ENCODE measurements at places on chromosomes 4 and X.

GRCh38 chrX:38326086-38326485 is 1.2 kb downstream of the RPGR start:
- no peak for DNase-seq

DNA sequence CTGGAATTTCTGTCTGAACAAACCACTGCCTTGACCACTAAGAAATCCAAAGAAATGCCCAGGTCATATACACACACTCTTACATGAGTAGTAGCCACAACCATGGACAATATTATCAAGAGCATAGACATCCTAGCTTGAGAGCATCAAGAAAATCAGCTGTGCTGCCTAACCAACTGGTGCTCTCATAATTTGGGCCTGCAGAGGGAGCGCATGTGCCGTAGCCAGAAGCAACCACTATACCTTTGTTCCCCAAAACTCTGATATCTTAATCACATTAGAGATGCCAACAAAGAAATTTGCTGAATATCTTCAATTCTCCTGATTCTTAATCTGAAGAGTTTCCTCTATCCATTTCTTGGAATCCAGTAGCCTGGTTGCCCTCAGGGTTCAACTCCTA is 163.6 kb downstream of the ZNF674 start:
- peak; percentile 18 for DNase-seq

- no peak for DNase-seq
These were observed 605.1 kb downstream of the KCTD8 start for GRCh38 chr4:43843501-43843900.

DNA sequence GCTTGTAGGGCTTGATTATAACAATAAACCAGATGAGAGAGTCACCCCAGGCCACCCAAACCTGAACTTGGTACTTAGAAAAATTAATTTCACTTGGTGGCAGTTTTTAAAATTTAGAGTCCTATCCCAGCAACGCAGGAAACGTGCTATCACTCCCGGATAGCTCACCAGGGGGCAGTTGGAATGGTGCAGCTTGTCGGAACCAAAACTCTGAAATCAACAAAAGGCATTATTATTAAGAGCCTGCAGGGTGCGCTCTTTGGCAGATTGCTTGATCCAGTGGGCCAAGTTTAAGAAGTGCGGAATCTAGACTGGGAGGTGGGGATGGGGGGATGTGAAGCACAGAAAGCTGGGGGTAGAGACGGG is 2.4 kb downstream of the FRAS1 start:
- DNase-seq, result peak; percentile 11

- no peak for DNase-seq
These were observed 84.9 kb downstream of the ARHGAP6 start for GRCh38 chrX:11580789-11581188.

- DNase-seq, result no peak
These were observed 12.2 kb upstream of the FAM149A start for GRCh38 chr4:186092296-186092695.

DNA sequence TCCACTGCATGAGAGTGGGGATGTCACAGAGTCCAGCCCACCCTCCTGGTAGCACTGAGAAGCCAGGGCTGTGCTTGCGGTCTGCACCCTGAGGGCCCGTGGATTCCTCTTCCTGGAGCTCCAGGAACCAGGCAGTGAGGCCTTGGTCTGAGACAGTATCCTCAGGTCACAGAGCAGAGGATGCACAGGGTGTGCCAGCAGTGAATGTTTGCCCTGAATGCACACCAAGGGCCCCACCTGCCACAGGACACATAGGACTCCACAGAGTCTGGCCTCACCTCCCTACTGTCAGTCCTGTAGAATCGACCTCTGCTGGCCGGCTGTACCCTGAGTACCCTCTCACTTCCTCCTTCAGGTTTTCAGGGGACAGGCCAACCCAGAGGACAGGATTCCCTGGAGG is 2.7 kb downstream of the MAGEA1 start:
- no peak for DNase-seq

DNA sequence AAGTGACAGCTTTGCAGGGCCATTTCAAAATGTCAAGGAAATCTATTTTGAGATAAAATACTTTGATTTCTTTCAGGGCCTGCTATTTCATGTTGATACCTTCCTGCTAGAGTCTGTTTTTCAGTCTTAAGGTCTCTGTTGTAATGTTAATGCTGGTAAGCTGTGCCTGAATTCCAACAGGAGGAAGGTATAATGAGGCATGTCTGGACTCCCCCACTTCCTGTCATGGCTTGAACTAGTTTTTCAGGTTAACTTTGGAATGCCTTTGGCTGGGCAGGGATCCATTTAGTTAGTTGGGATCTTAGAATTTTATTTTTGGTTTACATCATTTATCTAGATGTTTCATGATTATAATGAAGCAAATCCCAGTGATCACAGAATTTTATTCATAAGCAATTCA is 279.0 kb downstream of the CFAP47 start:
- no peak for DNase-seq

GRCh38 chr4:181365671-181366070 is 877.5 kb upstream of the TENM3 start:
- no peak for DNase-seq

GRCh38 chrX:37854148-37854547 is 6.8 kb upstream of the DYNLT3 start:
- DNase-seq, result no peak

DNA sequence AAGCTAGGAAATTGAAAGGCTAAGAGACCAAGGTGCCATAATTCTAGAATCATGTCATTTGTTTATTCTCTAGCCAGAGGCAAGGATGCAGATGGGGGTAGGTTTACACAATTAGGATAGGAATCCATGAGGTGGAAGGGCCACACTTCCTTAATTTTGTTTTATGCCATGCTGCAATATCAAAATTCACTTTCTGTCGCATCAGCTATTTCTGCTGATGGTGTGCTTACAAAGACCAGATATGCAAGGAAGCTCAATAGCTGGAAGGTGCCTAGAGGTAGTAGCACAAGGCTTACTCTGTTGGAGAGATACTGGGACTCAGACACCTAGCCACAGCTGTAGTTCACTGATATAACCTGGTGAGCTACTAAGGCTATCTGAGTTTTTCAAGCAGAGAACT is 328.5 kb downstream of the ADGRL3 start:
- no peak for DNase-seq

DNA sequence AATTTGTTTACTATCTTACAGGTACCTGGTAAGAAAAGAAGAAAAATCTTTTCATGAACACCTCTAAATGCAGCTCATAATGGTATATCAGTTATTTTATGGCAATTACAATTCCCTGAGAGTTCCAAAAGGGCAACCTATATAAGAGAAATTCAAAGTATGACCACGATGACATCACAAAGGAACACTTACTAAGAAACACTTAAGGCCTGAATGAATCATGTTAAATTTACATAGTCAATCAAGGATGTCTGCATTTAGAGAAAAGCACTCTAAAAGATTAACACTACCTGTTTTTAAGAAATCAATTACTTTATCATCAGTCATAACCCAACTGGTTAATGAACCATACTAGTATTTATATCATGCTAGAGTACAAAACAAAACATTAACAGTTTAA is 63.9 kb downstream of the LCORL start:
- DNase-seq, result no peak

DNA sequence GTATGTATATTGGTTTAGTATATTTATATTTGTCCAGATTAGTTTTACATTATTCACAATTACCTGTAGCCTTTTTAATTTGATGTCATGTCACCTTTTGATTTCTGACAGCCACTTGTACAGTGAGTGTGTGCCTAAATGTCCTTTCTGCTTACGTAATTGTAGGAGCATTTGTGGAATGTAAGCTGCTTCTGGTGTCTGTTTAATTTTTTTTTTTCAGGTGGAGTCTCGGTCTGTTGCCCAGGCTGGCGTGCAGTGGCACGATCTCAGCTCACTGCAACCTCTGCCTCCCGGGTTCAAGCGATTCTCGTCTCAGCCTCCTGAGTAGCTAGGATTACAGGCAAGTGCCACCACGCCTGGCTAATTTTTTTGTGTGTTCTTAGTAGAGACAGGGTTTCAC is 91.2 kb upstream of the XAGE2 start:
- no peak for DNase-seq

DNA sequence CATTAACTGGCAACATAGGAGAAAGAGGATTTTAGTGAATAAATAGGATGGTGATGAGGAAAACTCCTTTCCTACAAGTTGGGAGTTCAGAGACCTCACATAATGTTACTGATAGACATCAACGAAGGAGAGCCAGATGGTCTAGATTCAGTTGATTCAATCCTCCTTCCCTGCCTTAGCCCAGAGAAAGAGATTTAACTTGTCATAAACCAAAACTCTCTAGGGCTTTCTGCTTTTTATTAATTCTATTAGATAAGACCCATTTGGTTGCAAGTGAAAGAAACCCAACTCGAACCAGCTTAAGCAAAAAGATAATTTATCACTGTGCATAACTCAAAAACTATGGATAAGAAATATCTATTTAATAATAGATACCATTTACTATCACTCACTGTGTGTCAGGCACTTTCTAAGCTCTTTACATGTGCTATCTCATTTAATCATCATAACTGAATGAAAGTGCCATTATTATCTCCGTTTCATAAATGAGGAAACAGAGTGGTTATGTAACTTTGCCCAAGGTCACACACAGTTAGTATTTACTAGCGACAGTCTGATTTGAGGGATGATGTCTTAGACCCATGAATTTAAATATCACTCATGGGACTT is 4.3 kb upstream of the UNC5C start:
- no peak for DNase-seq

DNA sequence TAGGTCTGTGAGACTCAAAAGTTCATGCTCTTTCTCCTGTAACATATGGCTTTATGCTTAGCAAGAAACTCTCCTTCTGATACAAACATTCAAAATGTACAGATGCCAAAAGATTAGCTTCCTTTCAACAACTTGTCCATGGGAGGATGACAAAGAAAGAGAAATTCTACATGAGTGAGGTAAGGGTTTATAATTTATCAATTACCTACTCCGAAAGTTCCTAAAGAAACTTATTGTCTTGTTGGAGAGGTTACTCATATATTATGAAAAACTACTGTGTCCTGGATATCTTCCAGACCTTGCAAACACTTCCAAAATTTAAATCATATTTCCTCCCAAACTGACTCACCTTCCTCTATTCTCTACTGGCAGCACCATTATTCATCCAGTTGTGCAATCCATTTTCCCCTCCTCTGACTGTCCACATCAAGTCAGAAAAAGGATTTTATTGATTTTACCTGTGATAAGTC is 65.1 kb downstream of the ENPEP start:
- no peak for DNase-seq

DNA sequence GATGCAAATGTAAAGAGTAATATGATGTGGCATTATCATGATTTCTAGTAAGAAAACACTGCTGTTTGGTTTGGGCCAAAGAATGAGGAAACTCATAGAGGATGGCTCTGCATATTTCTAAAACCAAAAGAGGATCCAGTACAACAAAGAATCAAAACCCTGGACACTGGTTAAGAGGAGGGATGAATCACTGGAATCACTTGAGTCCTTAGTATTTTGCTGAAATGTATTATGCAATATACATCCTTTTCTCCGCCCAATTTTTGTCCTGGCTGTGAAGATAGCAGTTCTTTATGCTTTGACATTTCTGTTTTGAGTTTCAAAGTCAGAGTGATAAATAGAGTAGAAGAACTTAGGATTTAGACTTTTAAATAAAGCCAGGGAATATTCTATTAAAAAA is 345.9 kb downstream of the PACRGL start:
- no peak for DNase-seq

DNA sequence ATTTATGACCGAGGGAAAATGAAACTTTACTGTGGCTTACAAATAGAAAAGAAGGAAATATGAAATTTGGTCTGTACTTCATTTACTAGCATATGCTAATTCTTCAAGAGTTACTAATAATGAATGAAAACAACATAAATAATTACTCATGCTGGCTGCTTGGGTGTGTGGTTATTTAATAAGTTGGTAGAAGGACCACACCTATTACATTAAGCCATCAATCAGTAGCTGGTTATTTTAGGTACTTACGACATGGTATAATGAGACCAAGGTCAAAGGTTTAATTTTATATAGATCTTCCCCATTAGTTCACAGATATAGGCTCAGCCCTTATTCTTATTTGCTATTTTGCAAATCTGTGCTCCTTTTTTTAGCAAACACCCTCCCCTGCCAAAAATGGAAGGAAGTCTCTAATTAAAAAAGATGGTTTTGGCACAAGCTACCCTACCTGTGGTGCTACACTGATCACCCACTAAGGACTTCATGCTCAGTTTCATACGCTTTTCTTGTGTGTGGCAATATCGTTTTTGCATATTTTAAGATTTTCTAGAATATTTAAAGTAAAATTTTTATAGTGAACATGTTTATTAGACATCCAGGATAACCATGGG is 14.1 kb downstream of the TMPRSS11D start:
- no peak for DNase-seq

GRCh38 chrX:154761977-154762536 is 607 bp upstream of the DKC1 start:
- DNase-seq, result peak; percentile 13

GRCh38 chrX:118370921-118371624 is 25.2 kb downstream of the WDR44 start:
- no peak for DNase-seq

GRCh38 chr4:13461191-13461905 is 22.8 kb downstream of the RAB28 start:
- no peak for DNase-seq

GRCh38 chr4:3285558-3286334 is 7.1 kb upstream of the RGS12 start:
- DNase-seq, result peak; percentile 29

DNA sequence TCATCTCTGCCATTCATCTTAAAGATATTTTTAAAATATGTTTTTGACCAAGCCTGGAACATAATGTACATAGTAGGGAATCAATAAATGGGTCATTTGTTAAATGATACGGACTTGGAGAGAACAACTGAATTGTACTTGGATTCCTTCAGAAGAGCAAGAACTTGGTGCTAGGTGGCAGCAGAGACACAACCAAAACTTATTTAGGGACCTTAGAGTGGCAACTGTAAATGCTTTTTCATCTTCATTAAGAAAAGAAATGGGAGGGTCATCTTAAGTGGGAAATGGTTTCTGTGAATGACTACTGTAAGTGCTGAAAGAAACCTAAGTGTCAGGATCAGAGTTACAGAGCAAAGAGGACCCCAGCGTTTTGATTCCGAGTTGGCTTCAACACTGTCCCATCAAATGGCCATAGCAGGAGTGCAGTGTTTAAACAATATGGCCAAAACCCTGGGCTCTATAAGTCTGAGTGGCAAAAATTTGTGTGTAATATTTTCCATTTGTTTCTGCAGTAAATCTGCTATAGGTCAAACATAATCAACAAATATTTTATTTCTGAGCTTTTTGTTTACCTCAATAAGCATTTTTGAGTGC is 213.6 kb downstream of the PALLD start:
- peak; percentile 13 for DNase-seq

DNA sequence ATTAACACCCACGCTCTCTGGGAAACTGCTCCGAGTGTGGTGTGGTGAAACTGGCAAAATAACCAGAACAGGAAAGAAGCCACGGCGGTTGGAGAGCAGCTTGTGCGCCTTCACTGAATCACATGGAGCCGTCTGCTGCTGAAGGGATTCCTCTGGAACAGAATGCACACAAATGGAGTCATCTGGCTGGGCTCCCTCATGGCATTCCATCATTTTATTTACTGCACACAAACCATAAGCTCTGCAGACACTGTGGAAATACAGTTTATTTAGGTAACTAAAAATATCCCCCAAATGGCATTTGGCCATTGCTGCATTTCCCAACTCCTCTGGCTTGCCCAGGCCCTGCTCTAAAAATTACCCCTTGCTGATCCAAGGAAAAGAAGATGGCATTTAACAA is 187.0 kb upstream of the S100G start:
- no peak for DNase-seq

- DNase-seq, result no peak
These were observed 407.9 kb upstream of the AADAT start for GRCh38 chr4:170497689-170498088.
